ENCODE measurements at places on chromosomes 3 and 15.

DNA sequence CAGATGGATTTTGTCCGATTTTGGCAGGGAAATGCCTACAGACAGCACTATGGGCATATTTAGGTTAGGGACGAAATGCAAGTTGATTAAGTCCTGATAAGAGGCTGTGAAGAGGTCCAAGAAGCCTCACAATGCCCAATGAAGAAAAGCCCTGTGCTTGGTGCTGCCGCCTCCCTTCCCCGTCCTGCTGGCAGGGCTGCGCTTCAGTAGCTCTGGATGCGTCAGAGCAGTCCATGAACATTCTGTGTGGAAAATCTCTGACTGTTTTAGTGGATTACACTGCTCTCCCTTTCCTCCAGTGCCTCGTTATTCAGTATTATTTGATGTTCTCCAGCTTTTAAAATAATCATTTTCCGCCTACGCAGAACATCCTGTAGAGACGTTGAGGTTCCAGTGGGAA, 39.6 kb downstream of the MLH1 start:
- no peak for DNase-seq

DNA sequence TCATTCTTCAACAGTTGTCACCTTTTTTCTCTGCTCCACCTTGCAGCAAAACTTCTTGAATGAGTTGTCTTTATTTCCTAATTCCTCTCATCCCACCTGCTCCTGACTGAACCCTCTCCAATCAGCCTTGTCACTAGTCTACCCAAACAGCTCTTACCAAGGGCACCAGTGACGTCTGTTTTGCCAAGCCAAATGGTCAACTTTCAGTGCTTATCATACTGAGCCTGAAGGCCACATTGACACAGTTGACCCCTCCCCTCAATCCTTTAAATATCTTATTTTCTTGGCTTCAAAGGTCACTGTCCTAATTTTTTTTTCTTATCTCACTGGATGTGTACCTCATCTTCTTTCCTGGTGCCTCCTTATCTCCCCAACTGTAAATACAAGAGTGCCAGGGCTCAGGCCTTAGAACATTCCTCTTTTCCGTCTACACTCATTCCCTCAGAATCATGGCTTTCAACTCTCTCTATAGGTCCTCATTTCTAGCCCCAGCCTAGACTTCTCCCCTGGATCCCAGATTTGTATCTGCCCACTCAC, 43.2 kb downstream of the CMTM8 start:
- DNase-seq, result no peak

GRCh38 chr3:195032955-195033354, 238.0 kb downstream of the XXYLT1 start:
- DNase-seq, result no peak

DNA sequence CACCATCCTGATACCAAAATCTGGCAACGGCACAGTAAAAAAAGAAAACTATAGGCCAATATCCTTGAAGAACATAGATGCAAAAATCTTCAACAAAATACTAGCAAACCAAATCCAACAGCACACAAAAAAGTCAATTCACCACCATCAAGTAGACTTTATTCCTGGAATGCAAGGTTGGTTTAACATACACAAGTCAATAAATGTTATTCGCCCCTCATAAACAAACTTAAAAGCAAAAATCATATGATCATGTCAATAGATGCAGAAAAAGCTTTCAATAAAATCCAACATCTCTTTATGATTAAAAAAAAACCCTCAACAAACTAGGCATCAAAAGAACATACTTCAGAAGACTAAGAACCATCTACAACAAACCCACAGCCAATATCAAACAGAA, 252.9 kb downstream of the UACA start:
- DNase-seq, result no peak

GRCh38 chr3:142127941-142128658, 21.2 kb downstream of the TFDP2 start:
- peak; percentile 26 for DNase-seq
